ENCODE measurements at places on chromosomes 12 and 14.

GRCh38 chr14:37223947-37224474 is 26.3 kb downstream of the MIPOL1 start:
- DNase-seq, result no peak

DNA sequence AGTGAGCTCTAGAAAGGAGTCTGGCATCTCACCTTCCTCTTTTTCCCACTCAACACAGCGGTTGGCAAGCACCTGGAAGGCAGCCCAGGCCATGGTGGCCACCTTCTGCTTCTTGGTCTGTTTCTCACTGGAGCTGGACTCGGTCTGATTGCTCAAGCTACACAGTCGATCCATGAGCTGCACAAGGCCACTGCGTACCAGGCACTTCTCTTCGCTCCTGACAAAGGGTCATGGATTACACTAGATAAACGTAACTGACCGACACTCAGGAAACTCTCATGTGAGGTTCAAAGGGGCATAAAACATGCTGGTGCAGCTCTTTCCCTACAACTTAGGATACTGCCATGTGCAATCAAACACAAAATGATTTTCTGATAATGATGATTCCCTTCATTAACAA is 113.7 kb downstream of the TRAFD1 start:
- no peak for DNase-seq

DNA sequence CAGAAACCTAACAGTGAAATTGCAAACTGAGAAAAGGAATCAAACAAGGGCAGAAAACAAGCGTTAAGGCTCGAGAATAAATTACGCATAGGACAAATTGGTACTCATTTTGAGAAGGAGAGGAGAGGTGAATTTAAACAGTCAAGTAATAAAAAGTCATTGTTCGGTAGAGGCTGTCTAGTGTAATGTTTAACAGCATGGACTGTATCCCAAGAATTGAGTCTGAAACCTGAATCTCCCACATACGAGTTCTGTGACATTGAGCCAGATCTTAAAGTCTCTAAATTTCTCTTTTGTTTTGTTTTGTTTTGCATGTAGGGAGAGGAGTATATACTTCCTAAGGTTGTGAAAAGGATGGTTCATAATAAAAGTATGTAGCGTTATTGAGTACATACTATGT is 216.5 kb upstream of the BTG1 start:
- DNase-seq, result no peak

DNA sequence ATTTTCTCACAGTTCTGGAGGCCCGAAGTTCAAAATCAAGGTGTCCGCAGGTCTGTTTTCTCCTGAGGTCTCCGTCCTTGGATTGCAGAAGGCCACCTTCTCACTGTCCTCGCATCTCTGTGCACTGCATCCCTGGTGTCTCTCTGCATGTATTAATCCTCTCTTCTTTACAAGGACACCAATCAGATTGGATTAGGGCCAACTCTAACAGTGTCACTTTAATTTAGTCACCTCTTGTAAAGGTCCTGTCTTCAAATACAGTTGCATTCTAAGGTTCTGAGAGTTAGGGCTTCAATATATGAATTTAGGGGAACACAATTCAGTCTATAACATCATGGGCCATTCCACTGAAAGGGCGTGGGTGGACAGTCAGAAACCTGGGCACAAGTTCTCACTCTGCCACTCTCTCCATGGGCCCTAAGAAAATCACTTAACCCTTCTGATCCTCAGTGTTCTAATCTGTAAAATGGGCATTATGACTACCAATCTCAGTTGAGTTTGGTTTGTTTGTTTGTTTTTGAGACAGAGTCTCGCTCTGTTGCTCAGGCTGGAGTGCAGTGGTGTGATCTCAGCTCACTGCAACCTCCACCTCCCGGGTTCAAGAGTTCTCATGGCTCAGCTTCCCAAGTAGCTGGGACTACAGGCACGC is 41.6 kb upstream of the FGD4 start:
- no peak for DNase-seq

GRCh38 chr14:55731881-55732498 is 152.0 kb downstream of the KTN1 start:
- DNase-seq, result no peak

DNA sequence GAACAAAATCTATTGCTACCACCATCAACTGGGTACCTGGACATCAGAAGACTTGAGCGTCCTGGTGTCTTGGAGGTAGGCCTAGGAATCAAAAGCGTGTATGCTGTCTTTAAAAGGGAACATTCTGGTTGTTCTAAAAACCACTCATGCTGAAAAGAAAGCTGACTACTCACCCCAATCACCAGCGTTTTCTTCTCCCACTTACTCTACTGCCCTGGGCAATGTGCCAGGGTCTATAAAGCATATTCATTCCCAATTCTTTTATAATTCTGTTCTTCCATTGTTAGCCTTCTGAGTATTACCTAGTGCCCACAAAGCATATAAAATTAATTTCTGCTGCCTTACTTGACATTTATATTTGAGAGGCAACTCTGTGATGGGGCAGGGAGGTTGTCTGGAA is 133.4 kb downstream of the KCNA5 start:
- no peak for DNase-seq

- DNase-seq, result peak; percentile 34
Observed at GRCh38 chr12:46160101-46160980, 108.5 kb downstream of the SLC38A1 start.

GRCh38 chr12:122850695-122851350 is 15.6 kb downstream of the HIP1R start:
- no peak for DNase-seq

- DNase-seq, result peak; percentile 54
Observed at GRCh38 chr12:106301611-106302321, 767 bp upstream of the TCP11L2 start.

DNA sequence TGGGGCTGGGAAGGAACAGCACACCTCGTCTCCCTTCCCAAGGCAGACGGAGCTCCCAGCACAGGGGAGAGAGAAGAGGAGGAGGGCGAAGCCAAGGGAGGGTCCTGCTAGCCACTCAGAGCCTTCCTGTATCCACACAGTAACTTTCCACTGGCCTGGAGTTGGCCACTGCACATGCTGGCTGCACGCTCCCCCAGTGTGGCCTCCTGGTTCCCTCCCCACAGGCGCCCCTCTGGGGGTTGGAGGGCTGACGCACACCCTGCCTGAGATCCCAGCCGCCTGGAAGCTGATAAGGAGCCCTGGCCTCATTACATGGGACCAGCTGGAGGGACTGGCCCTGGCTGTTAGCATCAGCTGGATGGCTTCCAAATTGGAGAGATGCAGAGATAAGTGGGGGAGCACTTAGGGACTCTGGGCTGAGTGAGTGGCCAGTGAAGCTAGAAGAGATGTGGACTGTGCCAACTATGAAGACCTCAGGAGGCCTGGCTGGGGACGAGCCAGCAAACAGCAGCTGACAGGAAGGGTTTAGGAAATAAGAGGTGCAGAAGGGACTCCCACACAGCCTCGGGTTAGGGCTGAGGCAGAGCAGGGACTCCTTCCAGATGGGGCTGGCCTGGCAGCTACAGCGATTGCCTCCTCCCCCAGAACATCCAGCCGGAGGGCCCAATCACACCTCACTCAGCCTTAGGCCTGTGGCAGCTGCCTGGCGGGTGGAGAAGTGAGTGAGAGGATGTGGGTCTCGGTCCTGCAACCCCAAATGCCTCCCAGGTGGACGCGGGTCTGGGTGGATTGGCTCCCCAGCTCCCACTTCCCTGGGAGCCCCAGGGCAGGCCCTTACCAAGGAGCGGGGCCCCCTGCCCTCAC is 26.3 kb upstream of the BCDIN3D start:
- DNase-seq, result peak; percentile 86

DNA sequence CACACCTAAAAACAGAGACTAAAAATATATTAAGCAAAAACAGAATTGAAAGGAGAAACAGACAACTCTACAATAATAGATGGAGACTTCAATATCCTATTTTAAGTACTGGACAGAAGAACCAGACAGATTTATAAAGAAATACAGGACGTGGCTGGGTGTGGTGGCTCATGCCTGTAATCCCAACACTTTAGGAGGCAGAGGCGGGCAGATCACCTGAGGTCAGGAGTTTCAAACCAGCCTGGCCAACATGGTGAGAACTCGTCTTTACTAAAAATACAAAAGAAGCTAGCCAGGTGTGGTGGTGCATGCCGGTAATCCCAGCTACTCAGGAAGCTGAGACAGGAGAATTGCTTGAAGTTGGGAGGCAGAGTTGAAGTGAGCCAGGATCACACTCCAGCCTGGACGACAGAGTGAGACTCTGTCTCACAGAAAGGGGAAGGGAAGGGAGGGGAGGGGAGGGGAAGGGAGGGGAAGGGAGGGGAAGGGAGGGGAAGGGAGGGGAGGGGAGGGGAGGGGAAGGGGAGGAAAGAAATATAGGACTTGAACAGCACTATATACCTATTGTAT is 53.0 kb downstream of the CDK17 start:
- DNase-seq, result no peak

- no peak for DNase-seq
Observed at GRCh38 chr14:91873471-91874415, 6.4 kb upstream of the TC2N start.

DNA sequence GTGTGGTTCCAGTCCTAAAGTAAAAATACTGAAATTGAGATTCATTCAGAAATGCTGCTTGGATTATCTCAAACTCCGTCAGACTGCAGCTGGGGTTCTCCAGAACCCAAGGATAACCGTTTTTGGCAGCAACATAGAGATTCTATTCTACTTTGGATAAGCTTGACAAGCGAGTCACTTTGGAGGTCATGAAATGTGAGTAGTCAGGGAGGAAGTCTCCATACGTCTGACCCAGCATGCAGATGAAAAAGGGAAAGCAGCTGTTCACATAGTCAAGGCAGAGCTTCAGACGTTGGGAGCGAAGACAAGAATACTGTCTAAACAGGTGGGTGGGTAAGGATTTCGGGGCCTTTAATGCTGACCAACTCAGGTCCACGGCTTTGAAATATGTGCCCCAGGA is 14.9 kb upstream of the HSP90B1 start:
- no peak for DNase-seq

- no peak for DNase-seq
Observed at GRCh38 chr12:26535826-26536225, 297.2 kb downstream of the ITPR2 start.

DNA sequence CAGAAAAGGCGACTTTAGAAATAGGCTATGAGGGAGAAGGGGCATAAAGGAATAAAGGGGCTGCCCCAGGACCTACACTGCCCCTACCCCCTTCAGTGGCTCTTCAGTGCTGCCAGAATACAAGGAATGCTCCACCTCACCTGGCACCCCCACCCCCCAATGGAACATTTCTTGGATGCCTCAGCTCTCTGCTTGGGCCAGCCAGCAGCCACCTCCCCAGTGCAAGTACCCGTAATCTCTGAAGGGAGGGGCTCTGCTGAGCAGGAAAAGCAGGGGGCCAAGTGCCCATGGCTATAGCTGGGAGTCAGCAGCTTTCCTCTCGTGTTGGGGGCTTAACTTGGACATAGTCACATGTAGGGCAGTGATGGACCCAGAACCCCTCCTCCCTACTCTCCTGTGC is 33.3 kb downstream of the BAZ2A start:
- DNase-seq, result no peak

DNA sequence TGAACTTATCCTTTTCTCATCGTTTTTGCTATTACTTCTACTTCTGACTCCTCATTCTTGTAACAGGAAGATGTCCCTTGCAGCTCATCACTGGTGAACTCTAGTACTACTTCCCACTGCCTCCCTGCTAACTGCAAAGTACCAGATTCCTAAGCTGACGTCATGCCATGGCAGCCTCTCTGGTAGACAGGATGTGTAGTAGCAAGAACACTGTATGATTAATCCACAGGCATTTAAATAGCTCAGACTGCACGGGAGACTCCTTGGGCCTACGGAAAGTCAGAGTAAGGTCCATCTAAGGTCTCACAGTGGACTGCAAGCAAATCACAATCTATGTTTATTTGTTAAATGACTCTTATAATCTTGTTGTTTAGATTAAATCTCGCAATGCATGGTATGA is 43.5 kb downstream of the DNAI7 start:
- peak; percentile 81 for DNase-seq

DNA sequence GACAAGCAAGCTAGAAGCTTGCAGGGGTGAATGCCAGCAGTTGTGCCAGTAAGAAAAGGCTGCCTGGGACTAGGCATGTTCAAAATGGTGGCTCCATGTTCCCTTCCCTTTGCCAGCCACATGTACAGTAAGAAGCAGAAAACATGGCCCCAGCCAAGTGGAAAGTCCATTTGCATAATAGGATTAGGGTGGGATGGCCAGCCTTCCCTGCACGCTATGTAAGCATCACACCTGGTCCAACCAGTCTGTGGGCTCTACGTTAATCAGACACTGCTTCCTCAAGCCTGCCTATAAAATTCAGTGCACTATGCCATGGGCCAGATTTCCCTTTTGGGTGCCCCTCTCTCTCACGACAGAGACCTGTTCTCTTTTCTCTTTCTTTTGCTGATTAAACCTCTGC is 288.4 kb downstream of the GXYLT1 start:
- no peak for DNase-seq

DNA sequence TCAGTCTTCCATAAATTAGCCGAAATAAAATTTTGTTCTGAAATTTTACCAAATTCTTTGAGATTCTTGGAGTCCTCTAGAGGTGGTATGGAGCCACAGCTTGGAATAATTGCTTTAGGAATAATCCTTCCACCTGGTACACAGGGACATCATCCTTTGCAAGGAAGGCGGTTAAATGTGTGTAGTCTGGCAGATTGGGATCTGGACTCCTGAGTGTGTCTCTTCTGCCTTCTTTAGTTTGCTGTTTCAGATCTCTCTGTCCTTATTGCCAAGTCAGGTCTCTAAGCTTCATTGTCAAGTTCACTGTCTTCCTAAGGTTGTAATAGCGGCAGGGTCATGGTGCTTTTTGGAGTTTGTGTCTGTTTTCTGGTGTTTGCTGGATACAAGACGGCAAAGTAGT is 393.9 kb upstream of the RGS6 start:
- no peak for DNase-seq

GRCh38 chr12:67437011-67437410 is 167.9 kb downstream of the CAND1 start:
- no peak for DNase-seq

DNA sequence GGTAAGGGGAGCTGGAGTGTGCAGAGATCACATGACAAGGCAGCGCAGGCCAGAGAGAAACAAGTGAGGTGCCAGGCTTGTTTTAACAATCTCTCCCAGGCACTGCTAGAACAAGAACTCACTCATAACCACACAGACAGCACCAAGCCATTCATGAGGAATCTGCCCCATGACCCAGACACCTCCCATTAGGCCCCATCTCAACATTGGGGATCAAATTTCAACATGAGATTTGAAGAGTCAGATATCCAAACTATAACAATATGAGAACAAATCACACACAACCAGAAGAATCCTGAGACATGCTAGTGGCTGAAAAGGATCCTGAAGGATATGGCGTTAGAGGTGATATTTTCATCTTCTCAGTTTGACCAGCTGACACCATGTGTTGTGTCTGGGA is 21.9 kb downstream of the OR6J1 start:
- DNase-seq, result no peak

GRCh38 chr12:14018080-14018479 is 36.7 kb upstream of the GRIN2B start:
- DNase-seq, result no peak

- no peak for DNase-seq
Observed at GRCh38 chr12:16504200-16504599, 101.8 kb downstream of the LMO3 start.

DNA sequence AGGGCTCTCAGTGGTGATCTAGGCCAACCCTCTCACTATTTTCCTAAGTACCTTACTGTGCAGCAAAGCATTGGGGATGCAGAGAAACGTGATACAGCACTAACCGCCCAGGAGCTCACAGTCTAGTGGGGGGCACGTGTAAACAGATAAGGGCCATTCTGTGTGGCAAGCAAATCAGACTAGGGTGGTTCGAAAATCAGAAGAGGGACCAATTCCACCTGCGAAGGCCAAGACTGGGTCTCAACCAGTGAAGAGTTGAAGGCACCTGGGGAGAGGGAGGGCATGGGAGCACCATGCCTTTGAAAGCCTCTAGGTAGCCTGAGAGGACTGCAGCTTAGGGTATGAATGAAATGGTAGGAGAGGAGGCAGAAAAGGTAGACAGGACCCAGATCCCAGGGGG is 2.2 kb downstream of the PITPNM2 start:
- no peak for DNase-seq
